IMR-90 (cell line): ENCODE measurements at places on chromosomes 16 and 17. TPM values are rescaled to one million over a fixed set of nuclear protein-coding genes. Genes with fewer than 3 reads are reported as not detected.

- peak; percentile 44 for DNase-seq
Measured at GRCh38 chr16:47142486-47142820, 1.3 kb downstream of the NETO2 start.

DNA sequence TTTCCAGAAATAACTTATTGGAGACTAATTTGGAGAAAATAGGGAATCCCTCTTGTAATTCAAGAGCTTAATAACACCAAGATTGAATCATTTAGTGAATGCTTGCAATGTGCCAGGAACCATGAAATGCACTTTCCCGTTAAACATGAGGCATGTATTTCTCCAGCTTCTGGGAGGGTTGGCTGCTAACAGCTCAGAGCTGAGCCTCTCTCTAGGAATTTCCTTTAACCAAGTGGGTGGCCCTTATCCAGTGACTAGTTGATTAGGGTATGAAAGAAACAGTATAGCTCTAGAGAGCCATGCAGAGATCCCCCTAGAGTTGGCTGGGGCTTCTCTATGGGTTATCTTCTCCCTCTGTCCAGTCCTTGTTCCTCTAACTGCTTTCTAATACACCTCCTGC lies 356.4 kb upstream of the GOT2 start:
- DNase-seq, result no peak

Gene ZNF597
- 3.0 and 3.1 TPM in 2 replicates for total RNA-seq

Gene SGSH
- 3.0 and 3.9 TPM in 2 replicates for total RNA-seq

DNA sequence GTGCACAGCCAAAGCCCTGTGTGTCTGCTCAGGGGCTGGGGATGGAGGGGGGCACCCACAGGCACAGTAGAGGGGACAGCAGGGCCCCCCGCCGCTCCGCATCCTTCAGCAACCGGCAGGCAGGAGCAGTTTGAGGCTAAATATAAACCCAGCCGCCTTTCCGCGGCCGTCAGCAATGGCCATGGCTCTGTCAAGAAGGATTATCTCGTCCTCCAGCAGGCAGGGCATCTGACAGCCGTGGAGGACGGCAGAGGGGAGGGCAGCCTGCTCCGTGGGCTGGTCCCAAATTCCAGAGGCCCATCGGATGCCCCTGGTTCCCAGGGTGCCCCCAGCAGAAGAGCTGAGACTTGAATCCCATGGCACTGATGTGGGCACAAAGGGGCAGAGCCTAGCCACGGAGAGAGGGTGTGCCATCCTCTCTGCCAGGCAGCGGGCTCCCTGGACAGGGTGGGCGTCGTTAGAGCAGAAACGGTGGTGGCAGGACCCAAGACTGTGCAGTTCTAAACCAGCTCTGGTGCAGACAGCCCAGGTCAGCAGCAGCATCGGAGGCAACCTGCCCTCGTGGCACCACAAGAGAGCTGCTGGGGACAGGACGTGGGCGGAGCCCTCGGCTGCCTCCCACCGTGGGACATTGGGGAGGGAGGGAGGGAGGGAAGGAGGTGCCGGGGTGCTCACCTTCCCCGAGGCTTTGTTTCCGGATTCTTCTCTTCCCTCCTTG lies 198.8 kb upstream of the CIBAR2 start:
- no peak for DNase-seq

GRCh38 chr16:83794860-83795554 lies 12.8 kb upstream of the HSBP1 start:
- no peak for DNase-seq

- no peak for DNase-seq
Measured at GRCh38 chr16:77548151-77548550, 113.3 kb upstream of the ADAMTS18 start.

Gene FNDC8
- not detected in 2 replicates for total RNA-seq

Gene SMIM22
- total RNA-seq, result not detected in 2 replicates

DNA sequence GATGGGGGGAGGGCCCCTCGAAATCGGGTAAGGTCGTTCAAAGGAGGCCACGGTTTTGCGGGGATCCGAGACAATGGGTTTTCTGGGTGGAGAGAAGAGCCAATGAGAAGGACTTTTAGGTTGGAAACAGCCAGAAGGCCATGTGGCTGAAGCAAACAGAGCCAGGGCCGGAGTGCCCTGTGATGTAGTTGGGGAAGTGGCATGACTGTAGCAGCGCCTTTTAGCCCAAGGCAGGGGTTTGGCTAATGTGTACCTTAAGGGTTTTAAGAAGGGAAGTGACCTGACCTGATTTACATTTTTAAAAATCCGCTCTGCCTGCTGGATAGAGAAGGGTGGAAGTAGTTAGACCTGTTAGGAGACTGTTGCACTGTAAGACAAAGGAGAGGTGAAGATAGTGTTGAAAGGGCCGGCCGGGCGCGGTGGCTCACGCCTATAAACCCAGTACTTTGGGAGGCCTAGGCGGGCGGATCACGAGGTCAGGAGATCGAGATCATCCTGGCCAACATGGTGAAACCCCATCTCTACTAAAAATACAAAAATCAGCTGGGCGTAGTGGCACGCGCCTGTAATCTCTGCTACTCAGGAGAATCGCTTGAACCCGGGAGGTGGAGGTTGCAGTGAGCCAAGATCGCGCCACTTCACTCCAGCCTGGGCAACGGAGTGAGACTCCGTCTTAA lies 1.0 kb downstream of the LYRM1 start:
- peak; percentile 54 for DNase-seq

DNA sequence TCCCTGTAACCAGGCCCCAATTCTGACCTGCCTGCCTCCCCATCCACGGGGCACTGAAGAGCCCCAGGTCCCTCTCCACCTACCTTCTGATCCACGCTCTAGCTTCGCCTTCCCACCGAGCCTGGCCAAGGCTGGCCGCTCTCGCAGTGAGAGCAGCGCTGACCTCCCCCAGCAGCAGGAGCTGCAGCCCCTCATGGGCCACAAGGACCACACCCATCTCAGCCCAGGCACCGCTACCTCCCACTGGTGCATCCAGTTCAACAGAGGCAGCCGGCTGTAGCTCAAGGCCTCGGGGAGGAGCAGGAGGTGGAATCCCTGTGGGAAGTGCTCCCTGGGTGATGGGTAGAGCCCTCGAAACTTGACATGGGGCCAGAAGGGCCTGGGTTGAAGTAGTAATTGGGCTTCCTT lies 8.4 kb upstream of the PLEKHG4 start:
- no peak for DNase-seq

DNA sequence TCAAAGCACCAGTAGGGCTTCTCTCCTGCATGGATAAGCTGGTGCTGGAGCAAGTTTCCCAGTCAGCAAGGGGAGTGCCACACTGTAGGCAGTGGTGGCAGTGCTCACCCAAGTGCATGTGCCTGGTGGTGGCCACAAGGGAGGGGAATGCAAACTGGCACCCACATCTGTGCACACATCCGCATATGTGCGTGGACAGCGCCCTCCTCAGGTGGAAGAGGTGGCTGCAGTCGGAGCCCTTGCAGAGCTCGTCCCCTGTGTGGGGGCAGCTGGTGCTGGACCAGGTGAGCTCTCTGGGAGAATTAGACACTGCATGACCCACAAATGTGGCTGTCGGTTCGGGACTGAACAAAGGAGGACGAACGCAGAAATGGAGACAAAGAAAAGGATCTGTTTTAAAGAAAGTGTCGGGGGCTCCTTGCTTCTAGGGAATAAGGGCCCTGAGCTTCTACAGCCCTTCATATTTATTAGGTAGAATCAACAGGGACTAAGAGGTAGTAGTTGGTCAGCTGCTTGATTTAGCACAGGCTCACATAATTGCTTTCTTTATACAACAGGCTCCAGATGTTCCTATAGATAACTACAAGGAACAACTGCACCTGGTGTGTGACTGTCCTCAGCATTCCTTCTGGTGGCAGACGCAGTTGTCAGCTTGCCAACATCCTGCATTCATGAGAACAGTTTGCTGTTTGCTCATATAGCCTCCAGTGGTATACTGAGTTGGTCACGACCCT lies 5.3 kb upstream of the ZNF689 start:
- peak; percentile 8 for DNase-seq

- no peak for DNase-seq
Measured at GRCh38 chr17:62935523-62935922, 30.5 kb upstream of the TANC2 start.

- peak; percentile 6 for DNase-seq
Measured at GRCh38 chr16:82240111-82240510, 70.1 kb upstream of the MPHOSPH6 start.

Gene RPS15A
- total RNA-seq, result 2,973 and 4,619 TPM in 2 replicates

GRCh38 chr17:47705536-47706530 lies 11.9 kb downstream of the TBKBP1 start:
- DNase-seq, result no peak

GRCh38 chr16:88826070-88826840 lies 14.5 kb upstream of the APRT start:
- no peak for DNase-seq

- no peak for DNase-seq
Measured at GRCh38 chr16:77785373-77785764, 3.0 kb upstream of the VAT1L start.

DNA sequence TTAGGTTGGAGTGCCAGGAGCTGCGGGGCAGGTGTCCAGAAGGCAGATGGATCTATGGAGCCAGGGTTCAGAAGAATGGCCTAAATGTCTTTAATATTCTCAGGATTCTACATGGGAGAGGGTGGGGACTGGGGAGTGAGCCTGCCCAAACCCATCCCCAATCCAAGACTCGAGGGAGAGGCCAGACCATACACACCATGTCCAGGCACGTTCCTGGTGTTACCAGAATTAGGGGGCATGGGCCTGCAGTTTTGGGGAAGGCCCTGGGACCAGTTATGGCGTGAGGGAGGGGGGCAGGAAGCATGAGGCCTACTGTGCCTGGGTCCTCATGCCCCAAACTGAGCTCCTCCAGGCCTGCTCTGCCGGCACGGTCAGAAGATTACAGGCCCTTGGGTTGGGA lies 1.9 kb downstream of the TAX1BP3 start:
- no peak for DNase-seq

Gene ZNF747
- total RNA-seq, result 1.9 and 2.0 TPM in 2 replicates

- no peak for DNase-seq
Measured at GRCh38 chr17:73985466-73986015, 217.9 kb upstream of the RPL38 start.

GRCh38 chr17:43790311-43790940 lies 10.2 kb downstream of the CFAP97D1 start:
- DNase-seq, result no peak

- peak; percentile 25 for DNase-seq
Measured at GRCh38 chr17:20156196-20157000, 147.2 kb downstream of the SPECC1 start.

GRCh38 chr16:86078121-86078600 lies 179.2 kb downstream of the IRF8 start:
- no peak for DNase-seq

Gene TNRC6A
- total RNA-seq, result 32.4 and 36.9 TPM in 2 replicates

DNA sequence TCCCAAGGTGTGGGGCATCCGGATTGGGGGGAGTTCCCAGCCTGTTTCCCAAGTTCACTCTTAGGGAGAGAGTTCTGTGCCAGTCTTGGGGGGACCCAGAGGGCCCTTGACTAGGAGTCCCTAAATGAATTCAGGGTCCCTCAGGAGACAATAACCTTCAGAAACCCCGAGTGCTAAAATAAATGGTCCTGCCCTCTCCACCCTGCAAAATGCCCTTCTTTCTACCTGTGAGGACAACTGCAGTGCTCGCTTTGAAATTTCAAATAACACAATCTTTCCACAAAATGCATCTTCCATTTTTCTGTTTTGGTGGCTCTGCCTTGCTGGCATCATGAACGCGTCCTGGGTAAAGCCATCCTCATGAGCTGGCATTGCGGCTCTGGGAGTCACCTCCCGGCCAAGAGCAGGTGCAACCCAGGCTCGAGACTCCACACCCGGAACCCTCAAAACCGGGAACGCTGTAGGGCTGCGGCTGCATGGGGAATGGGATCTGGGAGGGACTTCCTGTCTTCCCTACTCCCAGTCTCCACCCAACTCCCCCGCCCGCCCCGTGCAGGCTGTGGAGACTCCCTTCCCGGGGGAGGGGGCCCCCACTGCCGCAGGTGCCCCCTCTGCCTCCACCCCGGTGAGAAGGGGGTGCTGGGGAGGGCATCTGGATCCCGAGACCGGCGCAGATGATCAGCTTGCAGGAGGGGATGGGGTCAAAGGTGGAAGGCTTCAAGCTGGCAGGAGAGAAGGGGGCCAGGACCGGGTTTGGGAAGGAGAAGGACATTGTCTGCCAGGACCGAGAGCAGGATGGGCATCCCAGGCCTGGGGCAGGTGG lies at the start of gene ZNF205:
TSS of gene ZNF205 (plus strand) at position 529 of the 823 bp plus-strand sequence. CDS start 845 bp downstream, outside the sequence.
- DNase-seq, result peak; percentile 70

GRCh38 chr17:38761612-38762011 lies 9.1 kb downstream of the PSMB3 start:
- DNase-seq, result peak; percentile 32

DNA sequence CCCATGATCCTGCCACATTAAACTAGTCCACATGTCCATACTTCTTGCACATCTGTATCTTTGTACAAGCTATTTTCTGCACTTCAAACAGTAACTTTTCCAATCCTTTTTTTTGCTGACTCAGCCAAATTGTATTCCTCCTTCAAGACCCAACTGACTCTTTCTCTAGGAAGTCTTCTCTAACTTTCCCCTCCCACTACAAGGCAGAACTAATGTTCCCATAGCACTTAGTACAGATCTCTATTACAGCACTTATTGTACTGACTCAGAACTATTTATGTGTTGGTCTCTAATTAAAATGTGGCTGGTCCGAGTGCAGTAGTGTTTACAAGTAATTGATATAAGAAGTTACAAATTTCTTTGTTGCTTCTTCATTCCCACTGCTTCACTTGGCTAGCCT lies 8.2 kb downstream of the FAM222B start:
- DNase-seq, result no peak

GRCh38 chr17:4479982-4480751 lies 18.5 kb upstream of the SPNS2 start:
- DNase-seq, result no peak
